CD8-positive, alpha-beta memory T cell (primary cell): ENCODE measurements at places on chromosomes 16 and 17. TPM values are rescaled to one million over a fixed set of nuclear protein-coding genes. Genes with fewer than 3 reads are reported as not detected.

The STX1B gene
- 0.79 TPM for total RNA-seq

The SHISA6 gene
- not detected for total RNA-seq

The CNTNAP4 gene
- not detected for total RNA-seq

The KRTAP2-2 gene
- total RNA-seq = not detected

The PPP1R27 gene
- not detected for total RNA-seq

The ASPHD1 gene
- 1.7 TPM for total RNA-seq

The RSKR gene
- 19.3 TPM for total RNA-seq

The TNFRSF17 gene
- total RNA-seq = not detected

The MFSD6L gene
- total RNA-seq = not detected

The CCDC57 gene
- total RNA-seq = 69.8 TPM

The GAS7 gene
- 1.9 TPM for total RNA-seq

The CDT1 gene
- total RNA-seq = 97.6 TPM

The ZFP3 gene
- total RNA-seq = 3.7 TPM

The C17orf107 gene
- total RNA-seq = 2.3 TPM

The CDH8 gene
- total RNA-seq = not detected

The IL32 gene
- 975 TPM for total RNA-seq

The EPX gene
- not detected for total RNA-seq

The SULT1A4 gene
- total RNA-seq = 0.78 TPM

The CANT1 gene
- 47.3 TPM for total RNA-seq

The SUPT6H gene
- total RNA-seq = 80.0 TPM

The ITGAL gene
- 363 TPM for total RNA-seq

The TUBB3 gene
- total RNA-seq = 0.31 TPM

The ST6GALNAC2 gene
- 1.0 TPM for total RNA-seq
